Hypothalamus (tissue), 51 donors: ENCODE measurements at places on chromosomes 13 and 19.

DNA sequence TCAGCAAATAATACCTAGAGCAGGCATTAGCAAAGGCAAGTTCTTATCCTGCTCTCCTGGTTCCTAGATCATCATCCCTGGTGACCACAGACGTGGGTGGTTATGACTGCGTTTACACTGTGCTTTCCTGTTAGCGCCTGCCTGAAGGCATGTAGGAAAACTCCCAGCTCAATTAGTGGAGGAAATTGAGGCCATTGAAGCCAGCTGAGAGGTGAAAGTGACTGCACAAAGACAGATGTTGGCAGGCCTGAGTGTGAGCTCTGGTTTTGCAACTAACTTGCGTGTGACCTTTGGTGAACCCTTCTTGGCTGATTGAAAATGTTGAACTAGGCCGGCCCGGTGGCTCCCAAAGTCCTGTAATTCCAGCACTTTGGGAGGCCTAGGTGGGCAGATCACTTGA is 17.5 kb upstream of the NWD1 start:
- no peak for DNase-seq

DNA sequence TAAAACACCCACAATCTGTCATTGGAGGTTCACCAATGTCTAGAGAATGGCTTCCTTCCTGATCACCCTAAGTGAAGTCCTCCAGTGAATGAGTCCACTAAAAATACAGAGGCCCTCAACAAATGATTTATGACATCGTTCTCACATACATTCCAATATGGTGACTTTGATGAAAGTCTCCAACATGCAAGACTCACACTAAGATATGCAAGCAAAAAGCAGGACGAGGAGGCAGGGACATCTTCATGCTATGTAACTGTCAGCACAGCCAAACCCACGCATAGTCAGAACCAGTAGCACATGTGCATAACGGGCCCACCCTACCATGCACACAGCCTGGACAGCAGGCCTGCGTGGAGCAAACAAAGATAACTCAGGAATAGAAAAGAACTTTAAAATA is 16.6 kb upstream of the LSM14A start:
- DNase-seq: no peak

- no peak for DNase-seq
Observed at GRCh38 chr13:77637588-77637987, 59.9 kb upstream of the SLAIN1 start.

DNA sequence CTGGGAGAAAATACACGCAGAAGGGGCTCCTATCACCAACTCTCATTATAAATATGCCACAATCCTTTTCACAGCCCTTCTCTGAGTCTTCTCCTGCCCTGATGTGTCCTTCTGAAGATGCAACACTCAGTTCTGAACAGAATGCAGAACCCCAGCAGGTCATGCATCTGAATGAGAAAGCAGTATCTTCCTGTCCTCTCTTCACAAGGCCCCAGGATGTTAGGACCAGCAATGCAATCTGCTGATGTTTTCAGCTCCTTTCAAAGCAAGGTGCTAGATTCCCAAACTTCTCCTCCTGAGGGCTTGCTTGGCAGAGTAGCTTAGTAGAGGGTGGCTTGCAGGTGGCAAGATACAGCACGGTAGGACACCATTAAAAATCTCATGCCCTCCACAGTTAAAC is 22.3 kb upstream of the DOCK9 start:
- DNase-seq: no peak

- no peak for DNase-seq
Observed at GRCh38 chr19:40588926-40589569, 12.1 kb upstream of the LTBP4 start.

DNA sequence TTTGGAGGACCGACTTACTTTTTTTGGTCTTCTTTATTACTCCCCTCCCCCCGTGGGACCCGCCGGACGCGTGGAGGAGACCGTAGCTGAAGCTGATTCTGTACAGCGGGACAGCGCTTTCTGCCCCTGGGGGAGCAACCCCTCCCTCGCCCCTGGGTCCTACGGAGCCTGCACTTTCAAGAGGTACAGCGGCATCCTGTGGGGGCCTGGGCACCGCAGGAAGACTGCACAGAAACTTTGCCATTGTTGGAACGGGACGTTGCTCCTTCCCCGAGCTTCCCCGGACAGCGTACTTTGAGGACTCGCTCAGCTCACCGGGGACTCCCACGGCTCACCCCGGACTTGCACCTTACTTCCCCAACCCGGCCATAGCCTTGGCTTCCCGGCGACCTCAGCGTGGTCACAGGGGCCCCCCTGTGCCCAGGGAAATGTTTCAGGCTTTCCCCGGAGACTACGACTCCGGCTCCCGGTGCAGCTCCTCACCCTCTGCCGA is 409 bp downstream of the FOSB start:
- no peak for DNase-seq

- DNase-seq: no peak
Observed at GRCh38 chr19:18865973-18866799, 29.8 kb downstream of the CERS1 start.

DNA sequence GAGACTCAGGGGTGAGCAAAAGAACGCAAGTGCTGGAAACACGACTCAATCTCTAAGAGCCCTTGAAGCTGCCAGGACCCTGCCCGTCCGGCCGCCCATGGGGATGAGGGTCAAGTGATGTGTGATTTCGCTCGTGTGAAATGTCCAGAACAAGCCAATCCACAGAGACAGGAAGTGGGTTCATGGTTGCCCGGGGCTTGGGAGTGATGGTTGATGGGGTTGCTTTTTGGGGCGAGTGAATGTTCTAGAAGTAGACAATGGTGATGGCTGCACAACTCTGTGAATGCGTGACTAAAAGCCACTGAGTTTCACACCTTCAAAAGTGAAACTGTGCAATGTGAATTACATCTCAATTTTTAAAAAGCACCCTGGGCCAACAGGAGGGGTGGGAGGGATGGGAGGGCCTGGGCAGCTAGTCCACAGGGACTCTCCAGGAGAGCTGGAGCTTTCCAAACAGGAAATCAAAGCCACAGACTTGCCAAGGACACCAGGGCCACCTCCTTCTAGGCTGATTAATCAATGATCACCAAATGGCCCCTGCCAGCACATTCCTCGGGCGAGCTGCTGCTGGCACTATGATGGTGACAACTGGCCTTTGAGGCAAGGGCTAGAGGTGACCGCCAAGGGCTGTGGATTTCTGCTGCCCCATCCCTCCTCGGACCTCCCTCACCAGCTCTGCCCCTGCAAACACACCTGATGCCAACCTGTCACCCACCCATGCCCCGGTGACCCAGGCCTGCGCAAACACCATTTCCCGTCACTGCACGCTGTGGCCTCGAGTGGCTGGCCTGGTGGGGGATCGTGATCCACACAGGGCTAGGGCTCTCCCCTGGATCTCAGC is 14.0 kb downstream of the DPP9 start:
- no peak for DNase-seq

GRCh38 chr19:58217069-58217481 is 11.6 kb upstream of the ZNF544 start:
- no peak for DNase-seq

DNA sequence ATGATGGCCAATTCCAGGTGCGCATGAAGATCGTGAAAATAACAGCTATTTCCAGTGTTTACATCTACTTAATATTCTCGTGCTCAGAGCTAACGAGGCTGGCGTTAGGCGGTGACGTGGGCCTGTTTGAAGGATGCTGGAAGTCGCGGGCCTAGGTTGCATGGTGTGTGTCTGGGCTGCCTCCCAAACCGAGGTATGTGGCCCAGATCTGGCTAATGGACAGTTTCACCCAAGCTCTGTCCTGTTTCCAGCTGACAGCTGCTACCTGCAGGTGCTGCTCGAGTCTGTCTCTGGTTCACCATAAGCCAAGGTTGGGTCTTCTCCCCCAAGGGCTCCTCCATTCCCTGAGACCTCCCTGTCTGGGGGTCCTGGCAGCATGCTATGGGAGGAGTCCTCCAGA is 40.5 kb upstream of the KCTD15 start:
- no peak for DNase-seq

GRCh38 chr19:49161987-49162386 is 4.4 kb downstream of the TRPM4 start:
- no peak for DNase-seq

GRCh38 chr13:33763021-33763420 is 54.9 kb upstream of the RFC3 start:
- no peak for DNase-seq

DNA sequence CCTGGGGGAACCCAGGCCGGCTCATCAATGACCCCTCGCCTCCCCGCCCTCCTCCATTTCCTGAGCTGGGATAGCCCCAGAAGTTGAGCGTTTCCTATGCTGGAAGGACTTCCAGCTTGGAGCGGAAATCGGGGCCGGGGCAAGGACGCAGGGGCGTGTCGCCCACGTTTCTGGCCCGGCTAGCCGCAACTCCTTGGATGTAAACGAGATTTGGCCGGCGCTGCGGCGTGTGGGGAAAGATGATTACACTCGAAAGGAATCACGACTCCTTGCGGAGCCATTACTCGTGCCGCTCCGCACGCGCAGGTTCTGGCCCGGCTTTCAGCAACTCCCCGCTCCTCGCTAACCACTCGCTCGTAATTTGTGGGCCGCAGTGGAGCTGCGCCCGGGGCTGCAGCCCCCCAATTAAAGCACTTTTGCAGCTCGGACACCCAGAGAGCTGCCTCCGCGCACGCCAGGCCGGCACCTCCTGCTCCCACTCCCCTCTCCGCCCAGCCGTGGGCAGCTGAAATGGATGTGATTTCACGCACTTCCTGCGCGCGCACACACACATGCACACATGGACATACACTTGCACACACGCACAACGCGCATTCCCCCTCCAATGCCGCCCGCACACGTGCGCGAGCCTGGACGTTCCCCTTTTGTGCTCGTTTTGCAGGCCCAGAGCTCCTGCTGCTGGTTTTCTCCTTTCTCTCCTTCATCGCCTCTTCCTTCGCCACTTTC is 15.7 kb downstream of the ZIC5 start:
- DNase-seq: no peak

GRCh38 chr13:43569658-43570057 is 217.1 kb downstream of the ENOX1 start:
- DNase-seq: no peak

- no peak for DNase-seq
Observed at GRCh38 chr13:66111628-66112027, 1118.5 kb downstream of the PCDH9 start.

DNA sequence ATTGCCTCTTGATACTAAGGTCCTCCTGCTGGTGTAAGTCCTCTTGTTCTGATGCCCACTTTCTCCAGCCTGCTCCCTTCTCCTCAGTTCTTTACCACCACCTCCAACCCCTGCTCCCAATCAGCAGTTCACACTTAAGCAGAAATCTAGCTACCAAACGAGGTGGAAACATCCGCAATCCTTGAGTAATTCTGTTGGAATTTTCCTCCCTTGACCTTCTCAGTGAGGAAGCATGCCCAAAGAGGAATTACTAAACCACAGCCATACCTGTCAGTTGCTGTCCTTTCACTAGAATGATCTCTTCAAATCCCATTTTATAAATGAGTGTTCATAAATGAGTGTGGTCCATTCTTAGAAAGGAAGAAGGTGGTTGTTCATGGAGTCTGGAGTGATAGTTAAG is 289.9 kb downstream of the DACH1 start:
- DNase-seq: no peak

- DNase-seq: no peak
Observed at GRCh38 chr19:37719927-37720265, 335 bp upstream of the ZNF607 start.

DNA sequence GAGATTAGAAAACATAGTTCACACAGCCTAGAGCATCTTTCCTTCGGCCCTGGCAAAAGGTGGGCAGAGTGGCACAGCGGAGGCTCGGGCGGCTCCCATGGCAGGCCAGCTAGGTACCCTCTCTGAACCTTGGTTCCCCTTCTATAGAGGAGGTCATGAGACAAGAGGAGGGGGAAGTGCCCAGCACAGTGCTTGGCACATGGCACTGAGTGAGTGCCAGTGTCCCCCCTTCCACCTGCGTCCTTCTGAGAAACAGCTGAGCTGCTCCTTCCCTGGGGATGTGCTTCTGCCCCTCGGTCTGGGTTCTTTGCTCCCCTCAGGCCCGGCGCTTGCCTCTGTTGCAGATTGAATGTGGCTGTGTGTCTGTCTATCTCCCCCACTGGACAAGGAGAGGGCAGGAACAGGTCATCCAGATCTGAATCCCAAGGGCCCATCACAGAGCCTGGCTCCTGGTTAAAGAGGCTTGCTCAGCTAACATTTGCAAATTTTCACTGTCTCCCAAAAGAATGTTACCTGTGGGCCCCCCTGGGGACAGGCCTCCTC is 165.6 kb downstream of the USP12 start:
- DNase-seq: no peak

GRCh38 chr13:111302045-111302726 is 18.3 kb upstream of the TEX29 start:
- no peak for DNase-seq

- DNase-seq: no peak
Observed at GRCh38 chr19:41626877-41627276, at the start of gene CEACAM4. CEACAM4 (minus strand) TSS chr19:41627074; CDS start chr19:41626963, 111 bp downstream.

GRCh38 chr19:55095260-55096060 is 19.8 kb downstream of the EPS8L1 start:
- DNase-seq: no peak

GRCh38 chr13:76723551-76724232 is 162.5 kb downstream of the KCTD12 start:
- DNase-seq: no peak

DNA sequence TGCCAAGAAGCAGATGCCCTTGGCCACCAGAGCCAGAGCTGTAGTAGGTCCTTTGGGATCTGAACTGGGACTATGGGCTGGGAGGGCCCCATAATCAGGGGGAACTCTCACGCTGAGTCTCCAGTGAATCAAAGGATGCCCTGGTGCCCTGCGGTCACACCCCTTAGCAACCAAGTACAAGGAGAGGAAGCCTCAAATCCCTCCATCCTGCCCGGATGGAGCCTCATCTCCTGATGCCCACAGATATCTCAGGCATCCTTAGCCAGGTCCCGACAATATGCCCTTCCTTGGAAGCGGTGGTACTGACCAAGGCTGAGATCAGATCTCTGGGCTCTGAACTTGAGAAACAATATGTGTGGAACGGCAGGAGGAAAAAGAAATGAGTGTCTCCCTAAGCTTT is 1.7 kb downstream of the PLEKHA4 start:
- no peak for DNase-seq
